Left hindlimb (tissue), 1 donor: ENCODE measurements at places on chromosomes 7 and 10.

- no peak for DNase-seq
These were observed 83.5 kb downstream of the SPDYE5 start for GRCh38 chr7:75575488-75576121.

GRCh38 chr7:71691538-71691937 lies 559.6 kb downstream of the GALNT17 start:
- no peak for DNase-seq

DNA sequence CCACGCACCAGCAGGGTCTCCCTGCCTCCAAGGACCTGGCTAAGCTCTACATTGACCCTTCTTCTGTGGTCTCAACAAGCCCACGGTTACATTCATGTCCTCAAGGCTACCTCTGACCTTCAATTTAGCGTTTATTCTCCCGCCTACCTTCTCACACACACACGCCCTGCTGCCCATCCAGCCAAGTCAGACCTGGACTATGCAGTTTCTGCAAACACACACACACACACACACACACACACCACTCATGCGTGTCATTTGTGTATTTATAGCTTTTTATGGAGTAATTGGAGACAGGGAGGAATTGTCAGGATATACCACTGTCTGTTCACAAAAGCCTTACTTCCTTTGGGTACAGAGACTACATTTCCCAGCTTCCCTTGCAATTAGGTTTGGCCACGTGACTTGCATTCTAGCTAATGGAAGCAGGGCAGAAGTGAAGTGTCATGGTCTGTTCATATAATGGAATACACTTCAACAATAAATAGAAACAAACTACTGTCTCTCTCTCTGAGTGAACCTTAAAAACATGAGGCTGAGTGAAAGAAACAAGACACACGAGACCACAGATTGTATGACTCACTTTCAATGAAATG lies 53.8 kb upstream of the CPXM2 start:
- DNase-seq: no peak

DNA sequence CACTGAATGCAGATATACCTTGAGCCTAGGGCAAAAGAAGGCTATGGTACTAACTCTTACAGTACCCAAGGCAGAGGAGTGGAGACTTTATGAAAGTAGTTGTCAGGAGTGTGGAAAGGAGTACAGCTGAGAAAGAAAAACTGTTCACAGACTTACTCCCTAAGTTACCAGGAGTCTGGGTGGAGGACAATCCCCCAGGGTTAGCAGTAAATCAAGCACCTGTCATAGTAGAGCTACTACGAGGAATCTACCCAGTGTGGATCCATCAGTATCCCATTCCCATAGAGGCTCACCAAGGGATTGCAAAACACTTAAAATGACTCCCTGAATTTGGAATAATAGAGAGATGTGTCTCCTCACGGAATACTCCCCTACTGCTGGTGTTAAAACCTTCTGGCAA lies 10.1 kb upstream of the ZNF33B start:
- no peak for DNase-seq

DNA sequence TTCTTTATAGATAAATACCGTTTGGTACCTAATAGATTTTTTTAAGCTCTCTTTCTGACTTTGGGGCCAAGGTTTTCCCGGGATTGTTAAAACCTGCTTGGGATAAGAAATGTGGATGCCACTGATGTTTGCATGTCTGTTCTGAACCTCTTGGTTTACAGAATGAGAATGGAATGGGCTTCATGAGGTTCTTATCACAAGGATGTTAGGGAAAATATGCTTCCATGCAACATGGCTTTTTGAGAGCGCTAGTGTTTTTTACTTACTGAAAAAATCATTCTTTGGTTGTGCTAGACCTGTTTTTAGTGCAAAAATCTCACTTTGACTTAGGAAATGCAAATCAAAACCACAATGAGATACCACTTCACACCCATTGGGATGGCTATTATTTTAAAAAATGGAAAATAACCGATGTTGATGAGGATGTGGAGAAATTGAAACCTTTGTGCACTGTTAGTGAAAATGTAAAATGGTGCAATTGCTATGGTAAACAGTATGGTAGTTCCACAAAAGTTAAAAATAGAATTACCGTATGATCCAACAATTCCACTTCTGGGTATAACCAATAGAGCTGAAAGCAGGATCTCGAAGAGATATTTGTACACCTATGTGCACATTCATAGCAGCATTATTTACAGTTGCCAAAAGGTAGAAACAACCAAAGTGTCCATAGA lies 38.9 kb downstream of the TSPAN14 start:
- no peak for DNase-seq

DNA sequence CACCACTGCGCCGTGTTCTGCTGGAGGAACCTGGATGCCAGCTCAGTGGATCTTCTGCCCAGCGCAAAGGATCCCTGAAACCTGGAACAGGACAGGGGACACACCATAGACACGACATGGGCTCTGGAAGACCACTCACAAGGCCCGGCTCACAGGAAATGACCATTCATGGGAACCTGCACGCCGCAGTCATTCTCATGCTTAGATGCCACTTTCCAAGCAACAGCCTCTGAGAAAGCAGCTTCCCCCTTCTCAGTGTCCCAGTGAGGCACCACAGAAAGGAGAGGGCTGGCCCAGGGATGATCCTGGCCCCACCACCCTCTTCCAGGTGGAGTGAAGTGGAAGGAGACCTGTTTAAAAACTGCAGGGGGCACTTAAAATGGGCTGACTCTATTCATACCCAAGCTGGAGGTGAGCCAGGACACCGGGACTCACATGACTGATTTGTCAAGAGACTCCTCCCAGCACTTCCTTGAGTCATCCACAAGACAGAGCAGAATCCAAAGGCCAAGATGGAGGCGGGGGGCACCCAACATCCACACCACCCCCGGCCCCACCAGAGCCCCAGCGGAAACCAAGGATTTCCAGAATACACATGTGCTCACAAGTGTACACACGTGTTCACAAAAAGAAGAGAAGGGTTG lies 11.2 kb downstream of the CTBP2 start:
- DNase-seq: no peak

DNA sequence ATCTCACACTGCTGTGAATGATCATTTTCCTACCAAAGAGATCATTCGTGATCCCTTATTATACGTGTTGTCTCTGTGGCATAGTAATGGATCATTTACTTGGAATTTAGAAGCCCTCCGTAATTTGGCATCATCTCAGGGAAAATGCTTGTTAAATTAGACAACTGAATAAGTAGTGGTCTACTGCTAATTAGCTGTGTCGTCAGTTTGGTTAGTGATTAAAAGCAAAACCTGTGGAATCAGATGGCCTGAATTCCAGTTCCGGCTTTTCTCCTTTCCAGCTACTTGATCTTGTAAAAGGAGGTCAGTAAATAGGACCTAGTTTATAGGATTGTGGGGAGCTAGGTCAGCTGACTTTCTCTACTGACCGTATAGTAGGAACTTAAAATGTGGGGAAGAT lies 65.6 kb downstream of the RBM33 start:
- no peak for DNase-seq

DNA sequence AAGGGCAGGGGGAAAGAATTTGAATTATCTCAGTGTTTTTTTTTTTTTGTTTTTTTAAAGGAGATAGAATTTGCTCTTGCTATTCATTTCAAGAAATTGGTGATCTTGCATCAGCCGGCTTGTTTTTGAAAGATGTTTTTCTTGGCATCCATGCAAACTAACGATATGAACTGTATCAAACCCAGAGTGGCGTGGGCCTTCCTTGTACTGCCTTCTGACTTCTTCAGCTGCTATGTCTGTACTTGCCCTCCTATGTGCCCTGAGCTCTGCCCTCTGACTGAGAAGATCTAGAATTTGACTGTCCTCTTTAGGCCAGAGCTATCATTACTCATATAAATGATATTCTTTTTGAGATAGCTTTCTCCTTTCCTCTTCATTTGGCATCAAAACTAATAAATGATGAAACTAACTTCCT lies 183.1 kb downstream of the EXOC4 start:
- DNase-seq: no peak

DNA sequence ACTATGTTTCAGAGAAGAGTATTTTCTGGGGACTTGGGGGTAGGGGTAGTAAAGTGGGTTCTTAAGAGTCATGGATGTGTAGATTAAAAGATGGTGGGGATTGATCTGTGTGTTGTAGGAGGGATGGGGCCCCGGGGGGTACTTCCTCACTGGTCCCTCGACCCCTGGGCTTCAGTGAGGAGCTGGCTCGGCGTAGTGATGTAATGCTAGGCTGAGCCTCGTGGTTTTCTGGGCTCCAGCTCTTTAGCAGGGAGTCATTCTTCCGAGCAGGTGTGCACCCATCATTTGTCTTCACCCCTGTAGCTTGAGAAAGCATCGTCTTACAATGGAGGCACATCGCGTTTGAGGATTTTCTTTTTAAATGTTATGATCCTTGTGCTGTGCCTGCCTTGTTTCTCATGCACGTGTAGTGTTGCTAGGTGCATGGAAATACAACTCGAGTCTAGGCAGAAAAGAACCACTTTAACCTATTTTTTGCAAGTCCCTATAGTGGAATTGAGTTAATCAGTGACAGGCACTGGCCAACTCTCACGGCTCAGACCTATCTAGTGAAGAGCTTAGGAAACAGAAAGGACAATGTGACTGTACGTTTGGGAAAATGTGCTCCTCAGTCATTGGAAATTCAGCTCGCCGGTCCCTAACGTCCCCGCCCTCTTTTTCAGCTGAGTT lies 106.1 kb upstream of the BTBD16 start:
- no peak for DNase-seq

DNA sequence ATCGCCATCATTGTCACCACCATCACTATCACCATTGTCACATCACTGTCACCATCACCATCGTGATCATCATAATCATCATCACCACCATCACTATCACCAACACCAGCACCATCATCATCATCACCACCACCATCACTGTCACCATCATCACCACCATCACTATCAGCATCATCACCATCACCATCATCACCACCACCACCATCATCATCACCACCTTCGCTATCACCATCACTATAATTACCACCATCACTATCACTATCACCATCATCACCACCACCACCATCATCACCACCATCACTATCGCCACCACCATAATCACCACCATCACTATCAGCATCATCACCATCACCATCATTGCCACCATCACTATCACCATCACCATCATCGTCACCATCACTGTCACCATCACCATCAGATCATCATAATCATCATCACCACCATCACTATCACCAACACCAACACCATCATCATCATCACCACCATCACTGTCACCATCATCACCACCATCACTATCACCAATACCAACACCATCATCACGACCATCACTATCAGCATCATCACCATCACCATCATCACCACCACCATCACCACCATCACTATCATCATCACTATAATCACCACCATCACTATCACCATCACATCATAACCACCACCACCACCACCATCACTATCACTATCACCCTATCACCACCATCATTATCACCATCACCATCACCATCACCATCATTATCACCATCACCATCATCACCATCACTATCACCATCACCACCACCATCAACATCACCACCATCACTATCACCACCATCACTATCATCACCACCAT lies 6.0 kb upstream of the GNA12 start:
- no peak for DNase-seq

DNA sequence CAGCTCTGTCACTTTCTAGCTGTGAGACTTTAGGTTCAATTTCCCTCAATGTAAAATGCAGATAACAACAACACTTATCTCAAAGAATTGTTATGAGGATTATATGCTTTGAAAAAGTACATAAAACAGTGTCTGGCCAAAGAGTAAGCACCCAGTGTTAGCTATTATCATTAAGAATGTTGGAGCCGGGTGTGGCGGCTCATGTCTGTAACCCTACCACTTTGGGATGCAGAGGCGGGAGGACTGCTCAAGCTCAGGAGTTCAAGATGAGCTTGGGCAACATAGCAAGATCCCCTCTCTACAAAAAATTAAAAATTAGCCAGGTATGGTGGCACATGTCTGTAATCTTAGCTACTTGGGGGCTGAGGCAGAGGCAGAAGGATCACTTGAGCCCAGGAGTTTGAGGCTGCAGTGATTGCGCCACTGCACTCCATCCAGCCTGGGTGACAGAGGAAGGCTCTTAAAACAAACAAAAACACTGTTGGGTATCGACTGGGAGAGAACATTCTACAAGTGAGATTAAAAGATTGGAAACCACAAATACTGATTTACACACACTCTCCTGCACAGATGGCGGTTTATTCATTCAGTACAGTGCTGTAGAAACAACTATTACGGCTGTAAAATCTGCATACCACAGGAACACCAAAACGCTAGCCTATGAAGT lies 107.3 kb downstream of the PROSER2 start:
- DNase-seq: no peak

DNA sequence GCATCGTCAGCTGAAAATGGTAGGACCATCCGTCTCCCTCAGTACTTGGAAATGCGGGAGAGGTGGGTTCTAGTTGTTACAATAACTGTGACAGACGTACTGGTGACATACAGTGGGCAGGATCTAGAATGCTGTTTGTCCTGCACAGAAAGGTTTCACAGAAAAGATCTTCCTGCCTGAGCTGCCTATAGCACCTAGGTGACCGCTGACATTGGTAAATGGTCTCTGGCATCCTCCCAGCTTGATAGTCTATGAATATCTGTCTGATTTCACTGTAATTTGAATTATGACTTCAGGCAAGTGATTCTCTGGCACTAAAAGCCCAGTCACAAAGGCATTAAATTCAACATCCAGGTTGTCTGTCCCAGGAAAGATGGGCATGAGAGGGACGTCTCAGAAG lies 38.2 kb upstream of the CCDC3 start:
- DNase-seq: no peak

- no peak for DNase-seq
These were observed 31.7 kb downstream of the LHPP start for GRCh38 chr10:124493214-124493882.

- no peak for DNase-seq
These were observed 14.3 kb downstream of the MUC12 start for GRCh38 chr7:100983451-100984187.

DNA sequence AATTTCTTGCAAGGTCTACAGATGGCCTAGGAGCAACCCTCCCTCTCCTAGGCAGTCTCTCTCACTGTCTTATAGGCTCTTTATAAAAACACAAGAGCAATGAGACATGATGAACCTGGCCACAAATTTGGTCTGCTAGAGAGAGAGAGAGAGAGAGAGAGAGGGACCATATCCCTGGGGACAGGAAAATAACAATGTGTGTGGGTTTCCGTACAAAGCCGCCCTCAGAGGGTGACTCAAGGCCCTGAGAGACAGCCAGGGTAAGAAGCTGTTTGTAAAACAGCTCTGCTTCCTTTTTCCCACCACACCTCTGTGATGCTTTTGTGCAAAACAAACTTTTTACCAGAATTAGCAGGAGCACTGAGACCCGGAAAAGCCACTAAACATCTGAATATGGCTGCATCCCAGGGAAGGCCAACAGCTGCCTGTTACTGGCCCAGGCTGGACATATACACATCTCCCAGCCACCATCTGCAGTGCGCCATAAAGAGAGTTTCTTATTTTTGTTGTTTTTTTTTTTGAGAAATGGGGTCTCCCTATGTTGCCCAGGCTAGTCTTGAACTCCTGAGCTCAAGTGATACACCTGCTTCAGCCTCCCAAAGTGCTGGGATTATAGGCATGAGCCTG lies 18.4 kb downstream of the GIMAP5 start:
- no peak for DNase-seq

GRCh38 chr7:141160246-141160860 lies 86.5 kb downstream of the TMEM178B start:
- no peak for DNase-seq

- DNase-seq: no peak
These were observed 58.8 kb downstream of the PARP12 start for GRCh38 chr7:140003913-140004382.

- DNase-seq: no peak
These were observed 5.7 kb downstream of the CYTH3 start for GRCh38 chr7:6266699-6267098.
